ENCODE measurements at places on chromosomes 13 and 19. TPM values are rescaled to one million over a fixed set of nuclear protein-coding genes. Genes with fewer than 3 reads are reported as not detected.
A peak's percentile ranks its signal among the peaks of the same experiment; 100 is the strongest.

DNA sequence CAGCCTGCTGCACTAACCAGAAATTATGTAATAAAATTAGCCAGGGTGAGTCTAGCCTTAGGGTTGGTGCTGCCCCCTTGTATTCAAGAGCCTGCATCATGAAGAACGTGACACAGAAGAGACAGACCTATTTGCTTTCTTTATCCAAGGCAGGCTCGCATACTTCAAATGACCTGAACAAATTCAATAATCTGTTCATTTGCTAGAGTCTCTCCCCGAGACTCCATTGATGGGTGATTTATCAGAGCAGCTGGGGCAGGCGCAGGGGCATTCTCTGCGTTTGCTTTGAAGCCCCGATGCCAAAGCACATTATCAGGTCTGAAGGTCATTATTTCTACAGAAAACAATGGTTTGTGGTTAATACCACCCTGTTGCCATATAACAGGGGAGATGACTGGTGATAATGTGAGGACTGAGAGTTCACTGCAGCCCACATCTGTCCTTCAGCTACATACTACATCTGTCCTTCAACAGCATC is 520.3 kb downstream of the DIAPH3 start:
- DNase-seq, result no peak

DNA sequence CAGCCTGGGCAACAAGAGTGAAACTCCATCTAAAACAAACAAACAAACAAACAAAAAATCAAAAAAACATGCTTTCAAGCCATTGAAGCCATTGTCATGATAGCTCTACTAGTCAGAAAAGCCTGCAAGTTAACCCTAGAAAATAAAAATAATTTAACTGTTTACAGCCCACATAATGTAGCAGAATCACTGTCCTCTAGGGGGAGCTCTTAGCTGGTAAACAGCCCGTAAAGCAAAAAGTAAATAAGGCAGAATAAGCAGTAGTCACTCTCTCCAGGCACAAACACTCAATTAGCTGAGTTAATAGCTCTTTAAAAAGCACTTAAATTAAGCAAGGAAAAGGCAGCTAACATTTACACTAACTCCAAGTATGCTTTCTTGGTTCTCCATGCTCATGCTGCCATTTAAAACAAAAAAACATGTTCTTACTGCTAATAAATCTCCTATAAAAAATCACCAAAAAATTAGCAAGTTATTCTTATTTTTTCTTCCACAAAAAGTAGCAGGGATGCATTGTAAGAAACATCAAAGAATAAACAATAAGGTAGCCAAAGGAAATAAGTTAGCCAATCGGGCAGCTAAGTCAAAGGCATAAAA is 11.3 kb downstream of the LILRB4 start:
- peak; percentile 1 for DNase-seq

- DNase-seq, result no peak
Measured at GRCh38 chr13:23674795-23675640, 104.8 kb downstream of the TNFRSF19 start.

DNA sequence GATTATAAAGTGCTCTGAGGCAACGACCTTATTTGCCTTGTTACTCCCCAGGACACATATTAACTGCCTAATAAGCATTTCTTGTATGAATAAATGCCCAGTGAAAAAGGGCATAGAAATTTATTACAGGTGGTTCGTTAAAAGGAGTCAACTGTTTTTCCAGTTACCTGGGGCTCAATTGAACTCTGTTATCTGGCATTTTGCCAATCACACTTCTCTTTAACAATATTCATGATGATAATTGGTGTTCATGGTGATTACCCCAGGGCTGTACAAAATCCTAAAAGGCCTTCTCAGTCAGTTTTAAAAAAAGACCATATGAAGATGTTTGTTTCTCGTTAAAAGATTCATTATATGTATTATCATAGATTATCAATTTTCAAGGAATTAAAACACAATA is 57.1 kb downstream of the KL start:
- no peak for DNase-seq

- DNase-seq, result no peak
Measured at GRCh38 chr13:80070024-80070703, 270.8 kb downstream of the SPRY2 start.

DNA sequence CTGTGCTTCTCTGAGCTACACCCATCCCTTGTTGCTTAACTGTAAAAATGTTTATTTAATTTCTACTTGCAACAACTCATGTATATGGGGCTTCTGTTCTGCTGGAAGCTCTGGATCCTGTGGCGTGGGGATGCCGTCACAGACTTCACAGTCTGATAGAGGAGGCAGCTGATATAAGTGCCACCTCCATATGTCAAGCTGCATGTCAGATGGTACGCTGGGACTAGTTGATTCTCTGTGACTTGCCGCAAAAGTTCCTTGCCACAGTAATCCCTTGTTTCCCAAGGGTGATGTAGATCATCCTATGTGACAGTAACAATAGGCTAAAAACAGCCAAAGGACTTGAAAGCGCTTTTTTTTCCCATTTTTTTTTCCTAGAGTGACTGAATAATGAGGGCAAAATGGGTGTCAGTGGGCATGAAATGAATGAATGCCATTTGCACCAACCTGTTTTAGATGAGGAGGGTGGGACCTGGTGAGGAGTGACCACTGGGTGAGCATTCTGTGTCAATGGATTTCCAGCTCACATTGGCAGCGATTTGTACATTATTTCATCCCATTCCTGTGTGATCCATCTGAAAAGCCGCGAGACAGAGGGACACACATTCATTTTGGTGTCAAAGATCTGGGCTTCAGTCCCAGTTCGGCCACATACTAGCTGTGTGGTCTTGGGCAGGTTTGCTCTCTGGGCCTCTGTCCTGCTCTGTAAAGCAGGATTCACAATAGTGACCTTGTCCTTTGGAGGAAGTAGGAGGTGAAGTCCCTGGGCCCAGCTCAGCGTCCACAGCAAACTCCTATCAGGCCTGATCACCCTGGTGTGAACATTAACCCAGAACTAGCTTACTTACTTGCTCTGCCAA is 88.9 kb upstream of the RNF113B start:
- no peak for DNase-seq

- DNase-seq, result no peak
Measured at GRCh38 chr13:97141097-97141496, 81.0 kb upstream of the MBNL2 start.

GRCh38 chr13:113196970-113197737 is 11.3 kb downstream of the PCID2 start:
- no peak for DNase-seq

GRCh38 chr13:112014857-112015256 is 52.1 kb upstream of the SOX1 start:
- DNase-seq, result no peak

GRCh38 chr13:95607366-95607765 is 37.1 kb downstream of the DZIP1 start:
- DNase-seq, result no peak

- DNase-seq, result peak; percentile 12
Measured at GRCh38 chr19:42606660-42607351, 12.1 kb upstream of the CEACAM8 start.

GRCh38 chr19:2978166-2978767 is 903 bp downstream of the TLE6 start:
- no peak for DNase-seq

DNA sequence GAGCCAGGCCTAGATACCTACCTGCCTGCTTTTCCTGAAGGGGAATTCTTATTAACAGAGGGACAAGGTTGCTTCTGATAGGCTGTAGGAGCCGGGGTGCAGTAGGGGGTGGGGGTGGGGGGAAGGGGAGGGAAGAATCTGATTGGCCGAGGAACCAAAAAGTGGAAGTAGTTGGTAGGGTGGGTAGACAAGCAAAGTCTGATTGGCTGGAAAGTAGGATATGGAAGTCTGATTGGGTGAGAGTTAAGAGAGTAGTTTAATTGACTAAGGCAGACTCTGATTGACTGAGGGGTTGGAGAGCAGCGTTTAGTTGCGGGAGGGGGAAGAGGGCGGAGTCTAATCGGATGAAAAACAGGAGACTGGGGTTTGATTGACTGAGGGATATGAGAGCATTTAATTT is 9.4 kb upstream of the CYP4F22 start:
- DNase-seq, result no peak

- peak; percentile 59 for DNase-seq
Measured at GRCh38 chr13:36778083-36778671, 40.8 kb upstream of the RFXAP start.

GRCh38 chr19:23439623-23440022 is 44.4 kb upstream of the ZNF91 start:
- DNase-seq, result no peak

- DNase-seq, result no peak
Measured at GRCh38 chr19:17681505-17682125, 6.5 kb downstream of the UNC13A start.

- no peak for DNase-seq
Measured at GRCh38 chr13:51330791-51331190, 8.7 kb upstream of the SERPINE3 start.

DNA sequence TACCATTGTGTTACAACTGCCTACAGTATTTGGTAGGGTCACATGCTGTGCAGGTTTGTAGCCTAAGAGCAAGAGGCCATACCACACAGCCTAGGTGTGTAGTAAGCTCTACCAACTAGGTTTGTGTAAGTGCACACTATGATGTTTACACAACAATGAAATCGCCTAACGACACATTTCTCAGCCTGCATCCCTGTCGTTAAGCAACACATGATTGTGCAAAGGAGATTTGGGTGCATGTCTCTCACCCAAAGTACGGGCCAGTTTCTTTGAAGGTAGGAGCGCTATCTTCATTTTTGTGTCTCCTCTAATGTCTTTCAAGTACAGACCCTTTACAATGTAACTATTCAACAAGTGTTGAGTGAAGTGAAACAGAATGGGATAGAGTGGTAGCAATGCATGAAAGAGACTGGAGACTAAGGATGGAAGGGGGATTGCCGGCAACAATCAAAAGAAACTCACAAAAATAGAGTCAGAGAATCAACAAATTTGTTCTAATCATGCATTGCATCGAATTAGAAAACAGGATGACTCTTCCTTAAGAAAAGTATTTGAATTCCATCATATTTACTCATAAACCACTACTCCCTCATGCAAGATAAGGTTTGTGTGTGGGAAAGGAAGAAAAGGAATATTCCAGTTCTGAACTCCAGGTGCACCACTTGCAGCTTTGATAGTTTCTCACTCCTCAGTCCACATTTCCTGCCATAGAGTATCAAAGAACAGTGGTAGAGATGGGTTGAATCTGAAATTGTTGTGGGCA is 60.2 kb upstream of the TNFRSF19 start:
- DNase-seq, result no peak

DNA sequence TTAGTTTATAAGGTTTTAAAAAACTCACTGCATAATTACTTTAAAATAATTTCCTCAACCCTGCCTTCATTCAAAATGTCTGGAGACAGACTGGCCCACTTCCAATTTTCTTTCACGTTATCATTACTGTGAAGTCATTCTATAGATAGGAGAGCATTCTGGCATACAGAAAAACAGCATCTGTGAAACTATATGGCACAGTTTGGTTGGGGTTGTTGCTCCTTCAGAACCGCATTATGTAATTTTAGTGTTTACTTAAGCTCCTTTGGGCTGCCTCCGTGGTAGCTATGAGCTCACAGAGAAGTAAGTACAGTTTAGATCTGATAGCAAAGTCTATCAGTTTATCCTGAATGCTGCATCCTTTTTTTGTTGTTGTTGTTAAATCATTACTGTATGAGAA is 104.3 kb downstream of the KCNRG start:
- no peak for DNase-seq

DNA sequence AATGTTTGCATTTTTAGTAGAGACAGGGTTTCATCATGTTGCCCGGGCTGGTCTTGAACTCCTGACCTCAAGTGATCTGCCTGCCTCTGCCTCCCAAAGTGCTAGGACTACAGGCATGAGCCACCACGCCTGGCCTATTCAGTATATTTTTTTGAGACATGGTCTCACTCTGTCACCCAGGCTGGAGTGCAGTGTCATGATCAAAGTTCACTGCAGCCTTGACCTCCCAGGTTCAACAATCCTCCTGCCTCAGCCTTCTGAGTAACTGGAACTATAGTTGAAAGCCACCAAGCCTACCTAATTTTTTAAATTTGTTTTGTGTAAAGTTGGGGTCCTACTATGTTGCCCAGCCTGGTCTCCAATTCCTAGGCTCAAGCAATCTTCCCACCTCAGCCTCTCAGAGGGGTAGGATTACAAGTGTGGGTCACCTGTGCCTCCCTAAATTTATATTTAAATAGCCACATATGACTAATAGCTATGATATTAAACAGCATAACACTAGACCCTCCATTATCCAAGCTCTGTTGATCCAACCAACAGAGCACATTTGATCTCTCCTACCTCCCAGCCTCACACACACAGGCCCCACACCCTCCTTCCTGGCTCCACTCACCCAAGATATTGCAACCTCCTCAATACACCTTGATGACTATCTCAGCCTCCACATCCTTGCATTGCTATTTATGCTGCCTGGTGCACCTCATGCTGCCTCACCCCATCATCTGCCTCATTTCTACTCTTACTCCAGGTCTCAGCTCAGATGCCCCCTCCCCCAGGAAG is 2.1 kb upstream of the CEACAM19 start:
- DNase-seq, result no peak

GRCh38 chr13:41352935-41353840 is 42.1 kb downstream of the NAA16 start:
- peak; percentile 35 for DNase-seq

DNA sequence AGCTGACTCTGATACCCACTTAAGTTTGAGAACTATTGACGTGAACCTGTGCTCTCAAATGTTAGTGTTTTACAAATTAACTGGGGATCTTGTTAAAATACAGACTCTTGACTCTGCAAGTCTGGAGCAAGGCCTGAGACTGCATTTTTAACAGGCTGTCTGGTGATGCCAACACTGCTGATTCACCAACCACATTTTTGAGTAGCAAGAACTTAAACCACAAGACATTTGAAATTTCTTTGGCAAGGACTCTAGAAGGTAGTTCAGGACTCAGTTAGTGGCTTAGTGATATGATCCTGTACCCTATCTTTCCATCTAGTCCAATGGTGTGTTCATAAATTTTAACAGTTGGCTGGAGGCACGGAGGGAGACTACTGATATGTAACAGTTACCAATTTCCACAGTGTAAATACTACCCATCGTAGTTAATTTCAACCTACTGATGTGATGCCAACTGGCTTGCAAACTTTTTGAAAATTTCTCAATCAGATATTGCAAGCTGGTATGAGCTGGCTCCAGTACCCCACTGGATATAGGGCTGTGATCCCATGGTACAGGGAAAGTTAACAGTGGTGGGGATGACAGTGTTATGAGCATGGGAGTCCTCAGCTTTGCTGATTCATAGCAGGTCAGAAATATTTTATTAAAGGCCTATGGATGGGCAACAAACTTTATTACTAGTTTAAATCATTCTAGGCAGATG is 255.1 kb downstream of the TBC1D4 start:
- no peak for DNase-seq

GRCh38 chr19:41265395-41266153 is 1.4 kb downstream of the HNRNPUL1 start:
- peak; percentile 14 for DNase-seq

Gene TLE2
- polyA plus RNA-seq, result 39.3 TPM

Gene NKPD1
- 0.12 TPM for polyA plus RNA-seq

Gene ARRDC5
- not detected for polyA plus RNA-seq

Gene KRTDAP
- polyA plus RNA-seq, result 0.77 TPM

Gene PSG7
- polyA plus RNA-seq, result not detected

Gene ARHGAP33
- polyA plus RNA-seq, result 33.2 TPM

Gene C19orf67
- polyA plus RNA-seq, result 0.10 TPM
